ENCODE measurements at places on chromosomes 13 and 19.

DNA sequence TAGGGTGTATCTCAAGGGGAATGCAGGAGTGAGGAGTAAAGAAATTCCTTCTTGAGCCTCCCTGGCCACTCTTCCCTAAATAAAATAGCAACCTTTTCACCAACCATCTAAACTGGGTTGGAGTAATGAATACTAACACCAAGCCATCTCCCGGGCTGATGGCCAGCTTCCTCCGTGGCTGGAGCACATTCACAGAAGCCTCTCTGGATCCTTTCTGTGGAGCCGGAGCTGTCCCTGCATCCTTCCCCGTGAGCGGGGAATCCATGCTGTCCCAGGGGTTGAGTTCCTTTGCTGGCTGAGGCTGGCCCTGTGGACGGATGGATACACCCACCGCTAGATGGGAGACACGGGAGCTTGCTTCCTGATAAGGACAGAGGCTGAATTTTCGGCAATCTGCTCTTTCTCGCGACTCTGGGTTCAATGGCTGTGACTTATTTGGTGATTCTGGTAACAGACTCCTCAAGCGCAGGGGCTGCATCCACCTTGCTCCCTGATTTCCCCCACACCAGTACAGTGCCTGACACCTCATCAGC, 370.3 kb downstream of the ZNF536 start:
- DNase-seq, result no peak

DNA sequence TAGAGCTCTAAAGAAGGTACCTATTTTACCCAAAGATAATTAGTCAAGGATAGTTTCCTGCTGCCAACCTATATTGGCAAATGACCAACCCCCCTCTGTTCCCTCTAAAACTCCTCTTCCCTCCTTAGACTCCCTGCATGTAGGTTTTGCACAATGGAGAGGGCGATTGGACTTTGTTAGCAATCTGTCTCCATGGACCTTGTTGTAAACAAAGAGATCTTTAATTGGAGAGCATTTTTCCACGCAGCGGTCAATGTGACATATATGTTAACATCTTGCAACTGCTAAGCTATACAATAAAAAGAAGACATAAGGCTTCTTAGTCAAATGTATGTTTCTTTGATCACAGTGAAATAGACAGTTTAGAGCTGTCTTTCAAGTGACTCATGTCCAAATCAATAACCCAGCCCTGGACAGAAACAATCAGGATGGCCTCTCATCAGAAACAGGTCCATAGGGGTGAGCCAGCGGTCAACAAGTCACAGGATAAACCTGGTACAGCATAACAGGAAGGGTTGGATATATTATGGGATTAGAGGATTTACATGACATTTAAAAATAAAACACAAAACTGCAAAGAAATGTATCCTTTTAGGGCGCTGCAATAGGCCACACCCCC, 69.7 kb upstream of the UBL3 start:
- DNase-seq, result no peak

- no peak for DNase-seq
These were observed 1151.0 kb downstream of the DIAPH3 start for GRCh38 chr13:59012731-59013130.

DNA sequence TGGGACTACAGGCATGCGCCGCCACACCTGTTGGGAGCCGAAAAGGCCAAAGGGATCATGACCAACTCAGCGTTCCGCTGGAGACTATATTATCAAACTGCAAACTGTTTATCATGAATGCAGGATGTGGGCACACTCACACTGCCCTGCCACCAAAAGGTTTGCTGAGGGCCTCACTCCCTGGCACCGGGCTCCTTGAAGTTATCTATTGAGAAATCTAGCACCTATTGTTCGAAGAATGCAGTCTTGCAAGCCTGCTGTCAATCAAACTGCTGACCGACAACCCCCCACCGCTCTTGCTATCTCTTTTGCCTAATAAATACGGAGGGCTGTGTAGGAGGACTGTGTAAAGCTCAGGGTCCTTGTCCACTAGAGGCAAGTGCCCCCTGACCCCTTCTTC, 5.2 kb upstream of the ZNF836 start:
- DNase-seq, result no peak

GRCh38 chr13:72181661-72182060, 314.7 kb upstream of the DACH1 start:
- no peak for DNase-seq

GRCh38 chr19:50416034-50416977, 2.4 kb upstream of the SPIB start:
- no peak for DNase-seq

DNA sequence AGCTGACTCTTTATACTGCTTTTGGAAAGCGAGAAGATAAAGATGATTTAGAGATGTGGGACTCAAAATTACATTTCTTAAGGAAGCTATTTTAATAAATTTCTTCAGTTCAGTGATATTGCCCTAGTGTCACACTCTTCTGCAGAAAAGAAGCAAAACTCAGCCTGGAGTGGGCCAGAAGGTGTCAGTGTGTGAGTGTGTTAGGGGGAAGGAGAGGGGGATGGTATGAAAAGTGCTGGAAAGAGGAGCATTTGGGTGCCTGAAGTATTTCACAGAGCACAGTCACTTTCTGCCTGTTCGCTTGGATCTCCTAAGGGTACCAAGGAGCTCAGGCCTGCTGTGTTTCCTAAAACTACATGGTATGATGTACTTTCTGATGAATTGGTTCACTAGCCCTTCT, 84.5 kb upstream of the FRY start:
- DNase-seq, result peak; percentile 41

DNA sequence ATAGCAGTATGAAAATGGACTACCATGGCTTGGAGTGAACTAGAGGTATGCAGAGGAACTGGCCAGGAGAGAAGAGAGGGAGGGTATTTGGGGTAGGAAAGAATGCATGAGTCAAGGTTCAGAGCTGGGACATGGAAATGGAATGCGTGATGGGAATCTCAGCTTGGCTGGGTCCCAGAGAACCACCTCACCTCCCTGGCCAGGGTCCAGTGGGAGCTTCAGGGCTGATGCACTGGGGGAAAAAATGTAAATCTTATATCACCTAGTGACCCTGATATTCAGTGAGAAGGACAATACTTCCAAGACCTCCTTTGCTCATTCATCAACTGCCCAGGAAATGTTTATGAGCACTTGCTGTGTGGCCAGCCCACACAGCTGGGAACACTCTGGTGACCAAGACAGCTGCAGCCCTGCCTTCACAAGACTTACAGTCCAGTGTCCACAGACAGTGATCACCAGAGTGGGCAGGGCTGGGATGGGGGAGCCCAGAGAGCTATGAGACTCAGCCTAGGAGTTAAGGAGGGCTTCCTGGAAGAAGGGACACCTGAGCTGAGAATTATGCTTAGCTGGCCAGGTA, 12.8 kb downstream of the IGSF23 start:
- DNase-seq, result no peak

GRCh38 chr13:23325191-23325590, 108.3 kb downstream of the SACS start:
- peak; percentile 6 for DNase-seq

DNA sequence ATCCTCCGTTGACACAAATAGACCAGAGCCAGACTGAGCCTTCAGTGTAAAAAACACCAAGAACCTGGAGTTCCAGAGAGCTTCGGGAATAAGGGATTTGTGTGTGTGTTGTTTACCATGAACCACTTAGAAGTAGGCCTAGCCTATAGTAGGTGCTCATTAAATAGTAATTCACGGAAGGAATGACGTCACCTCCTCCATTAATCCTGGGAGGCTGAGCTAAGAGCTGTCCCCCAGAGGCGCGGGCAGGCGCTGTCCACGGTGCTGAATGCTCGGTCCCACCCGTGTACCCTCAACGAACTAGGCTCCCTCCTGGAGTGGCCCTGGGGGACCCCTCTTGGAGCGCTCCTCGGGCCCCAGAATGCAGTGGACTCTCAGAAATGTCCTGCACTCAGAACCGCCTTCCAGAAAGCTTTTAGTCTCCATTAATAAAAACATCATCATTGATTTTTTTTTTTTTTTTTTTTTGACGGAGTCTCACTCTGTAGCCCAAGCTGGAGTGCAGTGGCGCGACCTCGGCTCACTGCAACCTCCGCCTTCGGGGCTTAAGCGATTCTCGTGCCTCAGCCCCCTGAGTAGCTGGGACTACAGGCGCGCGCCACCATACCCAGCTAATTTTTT, 6.5 kb downstream of the UNC13A start:
- DNase-seq, result no peak

GRCh38 chr19:8115805-8116396, 33.5 kb downstream of the FBN3 start:
- peak; percentile 20 for DNase-seq

- DNase-seq, result no peak
These were observed 14.3 kb downstream of the IGSF23 start for GRCh38 chr19:44627631-44628030.

GRCh38 chr13:65499256-65499655, 1730.9 kb downstream of the PCDH9 start:
- no peak for DNase-seq

DNA sequence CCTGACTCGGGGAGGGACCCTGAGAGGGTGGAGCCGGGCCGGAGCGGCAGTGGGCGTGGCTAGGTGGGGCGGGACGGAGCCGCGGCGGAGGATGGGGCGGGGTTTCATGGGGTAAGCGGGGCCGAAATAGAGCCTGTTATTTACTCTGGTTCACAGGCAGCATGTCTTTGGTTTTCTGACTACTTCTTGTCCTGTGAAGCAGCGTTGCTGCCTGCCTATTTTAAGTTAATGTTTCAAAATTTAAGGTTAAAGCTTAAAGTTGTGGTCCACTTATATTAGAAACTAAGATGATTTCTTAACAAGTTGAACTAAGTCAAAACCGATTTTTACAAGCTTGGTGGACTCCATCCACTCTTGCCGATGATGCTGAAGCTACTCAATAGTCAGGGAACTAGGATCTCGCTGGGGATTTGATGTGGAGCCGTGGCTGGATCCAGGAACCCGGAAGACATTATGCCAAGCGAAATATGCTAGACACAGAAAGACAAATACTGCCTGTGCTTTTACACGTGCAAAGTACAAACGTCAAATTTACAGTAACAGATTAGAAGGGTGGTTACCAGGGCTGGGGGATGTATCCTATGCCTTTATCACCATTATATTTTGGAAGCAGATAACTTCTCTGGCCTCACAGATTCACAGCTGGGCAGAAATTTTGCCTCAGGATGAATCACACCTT, 433 bp upstream of the ZNF616 start:
- peak; percentile 59 for DNase-seq

GRCh38 chr13:79939689-79940088, 401.2 kb downstream of the SPRY2 start:
- DNase-seq, result no peak

DNA sequence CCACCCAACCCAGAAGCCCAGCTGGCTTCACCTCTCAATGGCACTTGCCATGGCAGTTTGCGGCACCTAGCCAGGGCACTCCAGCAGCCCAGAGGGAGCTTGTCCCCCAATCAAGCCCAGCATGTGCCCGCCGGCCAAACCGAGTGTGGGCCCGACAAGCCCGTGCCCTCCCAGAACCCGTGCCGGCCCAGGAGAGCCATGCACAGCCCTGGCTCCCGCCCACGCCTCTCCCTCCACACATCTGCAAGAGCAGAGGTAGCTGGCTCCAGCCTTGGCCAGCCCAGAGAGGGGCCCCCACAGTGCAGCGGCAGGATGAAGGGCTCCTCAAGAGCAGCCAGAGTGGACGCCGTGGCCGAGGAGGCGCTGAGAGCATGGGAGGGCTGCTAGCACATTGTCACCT, 2278.0 kb upstream of the PCDH20 start:
- no peak for DNase-seq

DNA sequence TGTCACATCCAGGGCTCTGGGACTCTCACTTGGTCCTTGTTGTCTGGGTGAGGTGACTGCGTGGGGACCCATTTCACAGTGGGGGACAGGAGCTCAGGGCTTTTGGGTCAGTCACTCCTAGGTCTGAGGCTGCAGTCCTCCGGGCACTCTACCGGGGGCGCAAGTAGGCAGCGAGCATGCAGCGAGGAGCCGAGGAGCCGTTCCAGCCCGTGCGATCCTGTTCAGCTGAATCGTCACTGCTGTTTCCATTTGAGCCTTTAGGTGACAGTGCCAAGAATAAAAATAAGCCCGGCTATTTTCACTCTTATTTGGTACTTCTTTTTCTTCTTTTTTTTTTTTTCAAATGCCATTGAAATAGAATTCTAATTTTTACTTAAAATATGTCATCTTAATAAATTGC, 126.5 kb downstream of the ZNF536 start:
- no peak for DNase-seq

- peak; percentile 58 for DNase-seq
These were observed 696 bp downstream of the ZNF460 start for GRCh38 chr19:57280962-57281400.

GRCh38 chr19:48284896-48285295, 15.0 kb downstream of the ZNF114 start:
- DNase-seq, result no peak

GRCh38 chr13:102659168-102659713, 35.6 kb downstream of the METTL21C start:
- DNase-seq, result no peak

DNA sequence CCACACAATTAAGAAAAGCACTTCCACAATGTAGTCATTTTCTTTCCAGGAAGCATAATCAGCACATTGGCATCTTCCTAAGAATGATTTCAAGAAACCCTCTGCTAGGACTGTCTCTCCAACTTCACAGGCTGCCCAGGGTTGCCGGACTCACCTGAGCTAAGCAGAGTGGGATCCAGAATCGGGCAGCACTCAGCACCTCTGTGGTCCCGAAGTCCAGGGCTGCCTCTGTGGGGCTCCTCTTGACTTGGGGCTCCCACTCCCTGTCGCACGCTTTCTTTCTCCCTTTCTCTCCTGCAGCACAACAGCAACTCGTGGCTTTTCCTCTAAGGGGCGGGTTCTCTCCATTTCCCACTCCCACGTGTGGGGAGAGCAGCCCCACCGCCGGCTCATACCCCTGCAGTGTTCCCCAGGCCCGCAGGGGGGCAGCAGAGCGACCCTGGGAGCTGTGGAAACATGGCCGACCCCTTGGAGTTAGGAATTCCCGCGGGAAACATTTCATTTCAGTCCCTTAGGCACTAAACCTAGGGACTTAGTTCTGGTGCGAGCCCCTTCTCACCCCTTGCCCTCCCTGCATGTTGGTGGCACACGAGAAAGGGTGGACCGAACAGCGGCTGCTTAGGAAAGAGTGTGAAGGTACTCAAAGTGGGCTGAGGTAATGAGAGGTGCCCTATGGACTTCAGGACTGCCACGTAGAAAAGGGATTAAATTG, at the start of gene TMEM272:
TMEM272 (minus strand) TSS at position 316 of the 712 bp plus-strand sequence. CDS start 6,647 bp downstream, outside the sequence.
- DNase-seq, result peak; percentile 78
